ENCODE measurements at places on chromosomes 7 and 10.

GRCh38 chr7:24216576-24217125, 67.3 kb upstream of the NPY start:
- no peak for DNase-seq

- DNase-seq, result no peak
Observed at GRCh38 chr7:2037301-2037807, 195.4 kb downstream of the MAD1L1 start.

DNA sequence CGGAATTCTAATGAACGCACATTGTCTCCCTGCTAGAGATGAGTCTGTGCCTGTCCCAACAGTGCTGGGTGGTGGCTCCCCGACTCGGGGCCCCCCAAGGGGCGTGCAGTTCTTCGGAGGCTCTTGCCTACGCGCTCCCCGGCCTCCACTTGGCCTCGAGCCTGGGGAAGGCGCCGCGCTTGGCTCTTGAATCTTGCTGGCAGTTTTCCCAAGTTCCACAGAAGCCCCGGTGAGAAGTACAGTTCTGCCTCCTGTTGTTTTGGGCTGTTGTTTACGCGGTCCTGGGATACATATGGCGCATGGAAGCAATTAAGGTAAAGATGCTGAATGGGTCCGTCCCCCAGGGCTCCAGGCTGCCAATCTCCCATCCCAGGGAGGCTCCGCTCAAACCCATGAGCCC, 32.6 kb upstream of the UNCX start:
- no peak for DNase-seq

GRCh38 chr7:107668296-107668695, 7.7 kb downstream of the SLC26A4 start:
- no peak for DNase-seq
